ENCODE measurements at places on chromosomes 5 and 9. TPM values are rescaled to one million over a fixed set of nuclear protein-coding genes. Genes with fewer than 3 reads are reported as not detected.

Gene SOHLH1
- total RNA-seq, result not detected

DNA sequence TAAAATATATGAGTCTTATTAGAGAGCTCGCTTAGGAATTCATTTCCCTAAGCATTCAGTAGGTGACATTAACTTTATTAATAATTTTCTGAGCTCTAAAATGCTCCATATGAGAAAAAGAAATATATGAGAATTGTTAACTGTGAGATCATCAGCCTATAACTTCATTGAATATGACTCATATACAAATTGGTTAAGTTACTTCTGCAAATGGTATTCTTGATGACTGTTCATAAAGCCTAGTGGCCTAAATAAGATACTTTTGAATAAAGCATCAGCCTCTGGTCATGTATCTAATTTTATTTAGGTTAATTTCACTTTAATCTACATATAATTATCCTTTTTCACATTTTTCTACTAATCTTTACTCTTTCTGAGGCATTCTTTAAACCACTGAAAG, 710.2 kb upstream of the ACO1 start:
- H3K4me3 ChIP-seq, result no peak overlapping the region
- no peaks in the 10 kb centered on the region for H3K36me3 ChIP-seq
- DNase-seq, result no peak
- H3K4me1 ChIP-seq, result peaks cover 29% of the 10 kb centered on the region
- H3K27ac ChIP-seq, result no peak overlapping the region

- H3K4me3 ChIP-seq, result no peak overlapping the region
- no peaks in the 10 kb centered on the region for H3K27me3 ChIP-seq
- no peak for DNase-seq
- no peaks in the 10 kb centered on the region for H3K4me1 ChIP-seq
Measured at GRCh38 chr5:82465235-82465634, 187.1 kb upstream of the RPS23 start.

DNA sequence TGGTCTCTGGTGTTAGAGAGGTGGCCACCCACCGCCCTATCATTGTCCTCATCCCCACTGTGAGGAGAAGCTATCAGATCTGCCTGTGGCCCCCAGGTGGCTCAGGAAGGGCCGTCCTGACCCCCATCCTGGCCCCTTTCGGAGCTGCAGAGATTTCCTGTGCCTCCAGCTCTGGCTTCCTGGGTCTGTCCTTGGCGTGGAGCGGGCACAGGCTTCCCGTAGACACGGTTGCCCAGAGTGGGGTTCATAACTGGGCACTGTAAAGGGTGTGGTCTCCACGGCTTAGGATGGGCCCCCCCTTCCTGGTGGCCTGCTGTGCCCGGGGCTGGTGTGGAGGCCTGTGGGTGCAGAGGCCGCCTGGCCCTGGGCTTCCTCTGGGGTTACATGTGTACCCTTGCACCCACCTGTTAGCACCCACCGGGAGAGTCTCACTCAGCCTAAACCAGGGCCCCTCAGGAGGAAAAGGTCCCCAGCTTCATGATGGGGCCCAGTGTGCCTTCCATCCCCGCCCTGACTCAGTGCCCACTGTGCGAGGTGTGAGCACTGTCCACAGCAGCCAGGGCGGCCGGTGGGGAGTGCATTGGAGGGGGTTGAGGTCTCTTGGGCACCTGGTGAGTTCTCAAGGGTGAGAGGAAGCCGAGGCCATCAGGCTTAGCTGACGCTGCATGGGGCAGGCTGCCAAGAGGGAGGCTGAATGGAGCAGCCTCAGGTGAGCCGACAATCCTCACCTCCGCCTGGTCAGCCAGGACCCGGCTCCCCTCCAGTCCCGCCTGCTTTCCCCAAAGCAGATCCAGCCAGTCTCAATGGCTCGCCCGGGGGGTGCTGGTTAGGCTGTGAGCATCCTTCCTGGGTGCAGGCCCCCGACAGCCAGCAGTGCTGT, 15.3 kb upstream of the AJM1 start:
- no peaks in the 10 kb centered on the region for H3K4me1 ChIP-seq
- H3K27me3 ChIP-seq, result no peaks in the 10 kb centered on the region
- H3K4me3 ChIP-seq, result no peak overlapping the region
- H3K27ac ChIP-seq, result no peak overlapping the region
- H3K36me3 ChIP-seq, result peaks cover 6% of the 10 kb centered on the region
- DNase-seq, result no peak

- no peak for DNase-seq
- H3K27ac ChIP-seq, result no peak overlapping the region
- no peak overlapping the region for H3K4me3 ChIP-seq
- no peaks in the 10 kb centered on the region for H3K4me1 ChIP-seq
- H3K27me3 ChIP-seq, result peaks cover 4% of the 10 kb centered on the region
Measured at GRCh38 chr5:147921136-147921535, 14.8 kb upstream of the C5orf46 start.

DNA sequence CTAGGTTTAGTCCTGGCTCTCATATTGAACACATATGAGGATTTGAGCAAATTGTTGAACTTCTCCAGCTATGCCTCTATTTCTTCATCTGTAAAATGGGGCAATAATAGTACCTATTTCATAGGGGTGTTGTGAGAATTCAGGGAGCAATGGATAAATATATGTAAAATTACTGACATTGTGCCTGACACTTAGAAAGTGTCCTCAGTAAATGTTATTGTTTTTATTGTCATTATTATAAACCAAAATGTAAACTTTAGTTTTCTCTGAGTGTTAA, 101.7 kb downstream of the ANGPTL2 start:
- DNase-seq, result no peak
- H3K36me3 ChIP-seq, result no peaks in the 10 kb centered on the region
- H3K27me3 ChIP-seq, result peaks cover 9% of the 10 kb centered on the region
- H3K27ac ChIP-seq, result no peak overlapping the region

DNA sequence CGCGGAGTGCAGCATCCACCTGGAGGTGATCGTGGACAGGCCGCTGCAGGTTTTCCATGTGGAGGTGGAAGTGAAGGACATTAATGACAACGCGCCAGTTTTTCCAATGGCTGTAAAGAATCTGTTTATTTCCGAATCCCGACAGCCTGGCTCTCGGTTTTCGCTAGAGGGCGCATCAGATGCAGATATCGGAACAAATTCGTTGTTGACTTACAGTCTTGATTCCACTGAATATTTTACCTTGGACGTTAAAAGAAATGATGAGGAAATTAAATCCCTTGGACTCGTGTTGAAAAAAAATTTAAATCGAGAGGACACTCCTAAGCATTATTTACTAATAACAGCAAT, 611 bp downstream of the PCDHA3 start:
- no peak overlapping the region for H3K27ac ChIP-seq
- peaks cover 25% of the 10 kb centered on the region for H3K27me3 ChIP-seq
- no peak overlapping the region for H3K4me3 ChIP-seq
- no peaks in the 10 kb centered on the region for H3K4me1 ChIP-seq

GRCh38 chr5:150675069-150675468, 14.0 kb downstream of the MYOZ3 start:
- no peak for DNase-seq
- no peak overlapping the region for H3K4me3 ChIP-seq
- no peak overlapping the region for H3K27ac ChIP-seq
- H3K4me1 ChIP-seq, result peaks cover 3% of the 10 kb centered on the region
- no peaks in the 10 kb centered on the region for H3K36me3 ChIP-seq
- peaks cover 11% of the 10 kb centered on the region for H3K27me3 ChIP-seq
